Heart right ventricle (tissue), 16 donors: ENCODE measurements at places on chromosomes 5 and 9. TPM values are rescaled to one million over a fixed set of nuclear protein-coding genes. Genes with fewer than 3 reads are reported as not detected.

Gene ZNF367
- total RNA-seq: 3.6 TPM

Gene CAMK2A
- 24.0 TPM for total RNA-seq

Gene SET
- total RNA-seq: 189 TPM

Gene SLC1A1
- total RNA-seq: 1.8 TPM

- no peak for DNase-seq
Measured at GRCh38 chr5:121086671-121087070, 622.6 kb downstream of the PRR16 start.

- no peak for DNase-seq
Measured at GRCh38 chr9:1337169-1337568, 287.0 kb downstream of the DMRT2 start.

GRCh38 chr5:113474100-113474728 lies 14.0 kb downstream of the MCC start:
- DNase-seq: no peak

DNA sequence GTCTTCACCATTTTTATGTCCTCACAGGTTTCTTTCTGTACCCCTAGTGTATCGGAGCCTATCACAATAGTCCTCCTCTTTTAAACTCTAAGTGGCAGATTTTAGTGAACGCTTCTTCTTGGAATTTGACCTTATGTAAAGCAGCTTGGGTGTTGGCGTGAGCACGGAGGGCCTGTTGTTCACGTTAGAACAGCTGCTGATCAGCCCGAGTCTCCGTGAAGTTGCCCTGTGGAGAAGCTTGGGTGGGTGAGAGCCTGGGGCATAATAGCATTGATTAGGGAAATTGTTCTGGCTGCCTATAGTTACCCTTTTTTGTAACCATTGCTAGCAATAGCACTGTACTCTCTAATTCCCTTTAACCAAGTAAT lies 167.0 kb upstream of the OTULINL start:
- DNase-seq: no peak

GRCh38 chr9:116576386-116576785 lies 110.7 kb upstream of the TRIM32 start:
- no peak for DNase-seq

GRCh38 chr9:113807173-113808061 lies 68.7 kb upstream of the ZNF618 start:
- no peak for DNase-seq

DNA sequence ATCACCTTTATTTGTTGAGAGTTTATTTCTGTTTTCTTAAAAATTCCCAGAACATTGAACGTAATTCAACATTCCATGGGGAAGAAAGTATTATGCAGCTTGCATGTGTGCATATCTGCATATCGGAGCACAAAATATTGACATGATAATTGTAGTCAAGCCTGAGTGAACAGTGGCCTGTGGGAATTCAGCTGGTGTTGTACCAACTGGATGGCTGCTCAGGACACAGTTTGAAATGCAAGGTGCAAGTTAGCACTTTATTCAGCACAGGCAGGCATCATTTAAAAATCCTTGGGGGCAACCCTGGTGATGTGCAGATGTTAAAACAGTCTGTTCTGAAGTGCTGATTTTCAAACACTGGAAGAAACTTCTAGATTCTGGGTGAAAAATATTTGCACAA lies 82.4 kb downstream of the CNTLN start:
- no peak for DNase-seq
